ENCODE measurements at places on chromosomes 1 and 21.
A peak's percentile ranks its signal among the peaks of the same experiment; 100 is the strongest.

GRCh38 chr1:55695151-55695550 is 480.0 kb upstream of the USP24 start:
- DNase-seq = no peak

- no peak for DNase-seq
Observed at GRCh38 chr1:63856924-63857323, 83.1 kb downstream of the ROR1 start.

GRCh38 chr1:6093071-6093470 is 47.4 kb downstream of the KCNAB2 start:
- no peak for DNase-seq

GRCh38 chr1:39293375-39294070 is 89.0 kb downstream of the MACF1 start:
- DNase-seq = no peak

- no peak for DNase-seq
Observed at GRCh38 chr1:66556161-66556611, 22.2 kb downstream of the SGIP1 start.

- DNase-seq = no peak
Observed at GRCh38 chr1:236163463-236164153, 21.3 kb downstream of the GPR137B start.

- DNase-seq = no peak
Observed at GRCh38 chr1:228668553-228669241, 66.6 kb upstream of the RHOU start.

GRCh38 chr1:50833216-50833615 is 126.9 kb downstream of the FAF1 start:
- no peak for DNase-seq

- DNase-seq = no peak
Observed at GRCh38 chr1:41660570-41661427, 176.3 kb upstream of the EDN2 start.

DNA sequence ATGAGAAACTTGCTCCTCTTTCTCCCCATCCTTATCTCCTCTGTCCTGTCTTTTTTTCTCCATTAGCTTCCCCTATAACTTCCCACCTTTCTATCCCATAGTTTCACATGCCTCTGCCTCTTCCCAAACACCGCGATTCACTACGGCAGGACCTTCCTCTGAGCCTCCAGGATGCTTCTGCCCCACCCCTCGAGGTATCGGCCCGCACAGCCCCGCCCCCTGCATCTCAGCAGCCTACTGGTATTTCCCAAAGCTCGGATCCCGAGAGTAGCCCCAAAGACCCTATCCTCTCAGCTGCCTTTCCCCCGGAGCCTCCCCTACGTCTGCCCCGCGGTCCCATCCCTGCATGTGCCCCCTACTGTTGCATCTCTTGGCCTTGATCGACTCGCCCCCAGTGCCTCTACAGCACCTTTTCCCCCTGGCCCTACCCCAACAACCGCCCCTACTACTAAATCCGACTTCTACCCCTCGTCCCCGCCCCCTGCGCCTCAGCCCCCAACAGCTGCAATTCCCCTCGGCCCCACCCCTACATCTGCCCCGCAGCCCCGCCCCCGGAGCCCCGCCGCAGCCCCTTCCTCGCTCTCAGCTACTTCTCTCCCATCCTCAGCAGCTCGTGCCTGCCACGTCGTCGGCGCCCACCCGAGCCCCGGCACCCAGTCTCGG is 512 bp downstream of the PIAS3 start:
- peak; percentile 19 for DNase-seq

- no peak for DNase-seq
Observed at GRCh38 chr21:17519208-17519738, 6.4 kb downstream of the CXADR start.

- no peak for DNase-seq
Observed at GRCh38 chr1:219542828-219543518, 69.9 kb downstream of the ZC3H11B start.

DNA sequence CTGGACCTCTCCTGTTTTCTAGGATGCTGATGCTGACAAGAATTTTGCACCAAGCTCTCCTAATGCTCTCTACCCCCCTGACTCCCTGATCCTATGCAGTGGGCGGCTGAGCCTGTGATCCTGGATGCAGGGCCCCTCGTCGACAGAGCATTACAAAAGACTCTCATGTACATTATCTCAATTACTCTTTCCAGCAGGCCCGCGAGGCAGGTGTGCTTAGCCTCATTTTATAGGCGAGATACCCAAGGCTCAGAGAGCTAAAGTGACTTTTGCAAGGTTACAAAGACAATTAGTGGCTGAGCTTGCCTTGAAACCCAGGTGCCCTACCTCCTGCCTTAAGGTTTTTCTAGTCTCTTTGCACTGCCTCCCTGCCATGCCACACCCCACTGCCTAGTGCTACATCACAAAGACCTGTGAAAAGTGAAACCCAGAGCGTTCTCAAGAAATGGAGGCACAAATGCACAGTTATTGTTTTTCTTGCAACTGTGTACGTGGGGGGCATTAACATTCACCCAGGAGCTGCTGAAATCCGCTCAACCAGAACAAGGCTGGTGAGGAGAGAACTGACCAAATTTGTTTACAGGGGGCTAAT is 10.0 kb upstream of the C8A start:
- no peak for DNase-seq

GRCh38 chr1:7298749-7299151 is 472.3 kb upstream of the VAMP3 start:
- no peak for DNase-seq

DNA sequence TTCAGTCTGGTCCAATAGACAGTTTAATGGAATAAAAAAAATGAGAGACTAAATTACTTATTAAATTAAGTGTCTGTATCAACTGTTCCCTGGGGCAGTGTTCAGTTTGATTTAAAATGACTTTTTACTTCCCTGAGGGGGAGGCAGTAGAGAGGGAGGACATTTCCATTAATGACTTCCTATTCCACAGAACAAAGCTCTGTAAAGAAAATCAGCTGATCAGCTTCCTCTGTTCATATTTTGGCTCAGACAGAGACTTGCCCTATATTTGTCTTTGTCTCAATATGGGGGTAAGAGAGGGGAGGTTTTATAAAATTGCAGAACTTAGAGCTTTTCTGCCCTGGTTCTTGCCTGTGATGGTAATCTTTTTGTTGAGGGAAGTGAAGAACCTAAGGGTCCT is 8.4 kb downstream of the CFAP126 start:
- no peak for DNase-seq

GRCh38 chr1:68128157-68128556 is 77.7 kb upstream of the DIRAS3 start:
- no peak for DNase-seq

- no peak for DNase-seq
Observed at GRCh38 chr1:20625176-20626097, 7.8 kb upstream of the PINK1 start.

- no peak for DNase-seq
Observed at GRCh38 chr1:188314557-188315137, 1485.9 kb downstream of the PLA2G4A start.

GRCh38 chr1:75725266-75725665 is 757 bp downstream of the ACADM start:
- no peak for DNase-seq

- peak; percentile 10 for DNase-seq
Observed at GRCh38 chr1:22976461-22977243, 4.0 kb upstream of the LACTBL1 start.

- DNase-seq = peak; percentile 76
Observed at GRCh38 chr1:234980645-234981396, 147.8 kb downstream of the TOMM20 start.

DNA sequence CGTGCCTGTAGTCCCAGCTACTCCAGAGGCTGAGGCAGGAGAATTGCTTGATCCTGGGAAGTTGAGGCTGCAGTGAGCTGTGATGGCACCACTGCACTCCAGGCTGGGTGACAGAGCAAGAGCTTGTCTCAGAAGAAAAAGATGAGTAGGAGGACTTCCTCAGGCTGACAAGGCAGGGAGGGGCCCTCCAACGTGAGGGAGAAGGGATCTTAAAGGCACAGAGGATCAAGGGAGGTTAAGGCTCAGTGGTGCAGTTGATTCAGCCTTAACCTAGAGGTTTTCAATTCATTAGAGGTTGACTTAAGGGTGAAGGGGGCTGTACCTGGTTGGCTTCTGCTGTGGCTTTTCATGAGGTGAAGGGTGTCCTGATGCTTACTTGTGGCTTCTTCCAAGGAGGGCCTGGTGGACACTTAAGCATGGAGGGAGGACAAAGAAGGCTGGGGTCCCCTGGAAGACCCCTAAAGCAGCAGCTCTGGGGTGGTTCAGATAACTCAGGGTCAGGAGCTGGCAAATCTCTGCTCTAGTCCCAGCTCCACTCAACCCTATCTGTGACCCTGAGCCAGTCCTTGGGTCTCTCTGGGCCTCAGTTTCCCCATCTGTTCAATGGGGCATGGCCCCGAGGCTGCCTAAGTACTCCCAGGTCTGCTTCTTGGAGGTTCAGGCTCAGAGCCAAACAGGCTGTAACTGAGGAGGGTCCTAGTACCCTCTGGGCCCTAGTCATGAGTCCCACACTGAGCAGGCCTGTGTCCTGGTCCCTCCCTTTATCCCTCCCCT is 6.3 kb downstream of the EXTL1 start:
- no peak for DNase-seq

DNA sequence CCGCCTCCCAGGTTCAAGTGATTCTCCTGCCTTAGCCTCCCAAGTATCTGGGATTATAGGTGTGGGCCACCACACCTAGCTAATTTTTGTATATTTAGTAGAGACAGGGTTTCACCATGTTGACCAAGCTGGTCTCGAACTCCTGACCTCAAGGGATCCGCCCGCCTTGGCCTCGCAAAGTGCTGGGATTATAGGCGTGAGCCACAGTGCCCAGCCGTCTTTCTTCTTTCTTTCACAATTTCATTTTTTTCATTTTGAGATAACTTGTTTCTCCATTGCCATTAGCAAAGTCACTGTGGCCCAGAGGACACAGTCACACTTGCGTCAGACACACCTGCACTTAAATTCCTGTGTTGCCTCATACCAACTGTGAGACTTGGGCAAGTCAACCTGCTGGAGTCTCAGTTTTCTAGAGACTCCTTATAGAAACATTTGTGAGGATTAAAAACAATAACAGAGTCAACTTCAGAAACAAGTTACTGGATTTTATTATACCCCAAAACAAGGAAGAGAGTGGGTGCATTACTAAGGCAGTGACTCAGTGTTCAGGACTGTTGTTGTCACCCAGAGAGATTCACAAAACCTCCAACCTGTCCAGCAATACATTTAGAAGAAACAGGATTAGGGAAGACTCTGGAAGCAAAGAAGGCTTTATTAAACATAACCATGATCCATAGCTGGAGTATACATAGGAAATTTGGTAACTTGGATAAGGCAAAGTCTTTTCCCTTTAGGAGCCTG is 2.6 kb downstream of the TEDDM1 start:
- no peak for DNase-seq

DNA sequence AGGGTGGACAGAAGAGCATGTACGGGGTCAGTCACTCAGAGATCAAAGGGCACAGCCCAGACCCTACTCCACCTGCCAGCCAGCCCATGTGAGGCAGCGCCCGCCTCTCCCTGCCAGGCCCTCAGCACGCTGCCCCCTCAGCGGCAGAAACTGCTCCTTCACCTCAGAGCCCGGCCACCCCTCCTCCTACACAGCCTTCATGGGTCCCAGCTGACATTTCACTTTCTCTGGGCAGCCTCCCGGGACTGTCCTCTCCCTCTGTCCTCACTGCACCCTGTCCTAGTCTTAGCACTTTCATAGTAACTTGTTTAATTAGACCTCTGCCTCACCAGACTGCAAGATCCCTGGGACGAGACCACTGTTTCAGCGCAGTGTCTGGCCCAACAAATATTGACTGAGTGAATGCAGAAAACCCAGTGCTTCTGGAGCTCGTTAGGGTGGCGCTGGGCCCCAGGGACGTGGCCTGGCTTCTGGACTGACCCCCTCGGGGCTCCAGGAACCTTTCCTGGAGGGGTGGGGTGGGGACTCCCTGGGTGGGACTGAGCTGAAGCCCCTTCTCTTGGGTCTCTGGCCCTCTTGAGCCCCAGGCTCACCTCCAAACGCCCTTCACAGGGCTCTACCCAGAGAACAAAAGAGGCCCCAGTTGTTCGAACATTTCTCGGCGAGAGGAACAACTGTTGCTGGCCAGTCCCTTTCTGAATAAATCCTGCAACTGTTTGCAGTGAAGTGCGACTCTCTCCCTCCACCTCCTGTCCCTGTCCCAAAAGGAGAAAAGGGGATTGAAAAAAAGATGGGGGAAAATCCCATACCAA is 114.9 kb downstream of the CASZ1 start:
- no peak for DNase-seq

DNA sequence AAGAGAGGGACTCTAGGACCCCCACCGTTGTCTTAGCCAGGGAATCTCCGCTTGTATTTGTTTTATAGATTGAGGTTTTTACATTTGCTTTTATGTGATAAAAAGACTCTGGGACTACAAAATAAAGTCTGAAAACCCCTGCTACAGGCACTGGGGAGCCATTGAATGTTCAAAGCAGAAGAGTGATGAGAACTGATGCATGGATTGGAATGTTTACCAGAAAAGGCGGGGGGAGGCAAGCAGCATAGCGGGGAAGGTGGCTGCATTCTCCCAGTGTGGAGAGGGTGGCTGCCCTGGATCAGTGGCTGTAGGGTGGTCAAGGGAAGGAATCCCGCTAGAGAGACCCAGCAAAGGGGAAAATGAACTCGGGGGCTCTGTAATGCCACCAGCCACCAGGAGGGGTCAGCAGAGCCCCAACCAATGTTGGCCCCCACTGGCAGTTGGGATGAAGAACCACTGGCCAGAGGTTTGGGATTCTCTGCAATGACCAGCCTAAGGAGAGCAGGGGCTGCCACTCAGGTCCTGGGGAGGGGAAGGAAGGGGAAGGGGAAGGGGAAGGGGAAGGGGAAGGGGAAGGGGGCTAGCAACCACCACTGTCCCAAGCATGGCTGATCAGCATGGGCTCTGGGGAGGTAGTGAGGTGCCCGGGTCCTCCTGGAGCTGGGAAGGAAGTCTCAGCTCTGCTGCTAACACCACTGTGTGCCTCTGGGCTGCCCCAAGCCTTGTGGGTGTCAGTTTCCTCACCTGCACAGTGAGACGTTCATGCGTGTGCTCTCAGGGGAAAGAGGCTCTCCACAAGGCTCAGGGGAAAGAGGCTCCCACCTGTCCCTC is 19.2 kb upstream of the PEF1 start:
- no peak for DNase-seq

DNA sequence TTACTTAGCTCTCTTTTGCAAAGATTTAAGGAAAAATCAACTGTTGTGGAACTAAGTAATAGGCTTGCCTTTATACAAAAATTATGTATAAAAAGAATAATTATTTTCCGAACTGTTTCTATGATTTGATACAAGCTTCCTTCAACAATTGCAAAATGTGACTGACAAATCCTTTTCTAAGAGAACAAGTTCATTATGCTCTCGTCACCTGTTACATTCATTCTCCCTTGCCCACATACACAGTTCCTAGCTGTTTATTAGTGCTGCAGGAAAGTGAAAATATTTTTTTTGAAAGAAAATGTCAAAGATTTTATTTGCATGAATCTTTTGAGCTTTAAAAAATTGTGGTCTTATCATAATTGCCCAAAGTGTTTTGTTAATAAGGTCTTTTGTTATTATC is 466.2 kb downstream of the USP25 start:
- no peak for DNase-seq

- DNase-seq = no peak
Observed at GRCh38 chr1:21531241-21531640, 22.0 kb downstream of the ALPL start.

- no peak for DNase-seq
Observed at GRCh38 chr1:175889848-175890247, 146.5 kb upstream of the TNR start.

GRCh38 chr21:39296891-39297290 is 16.5 kb downstream of the BRWD1 start:
- DNase-seq = no peak

- DNase-seq = no peak
Observed at GRCh38 chr1:12573015-12573825, 44.8 kb downstream of the DHRS3 start.

GRCh38 chr21:34715985-34716596 is 47.3 kb downstream of the CLIC6 start:
- no peak for DNase-seq

GRCh38 chr1:67491280-67491679 is 61.1 kb upstream of the SERBP1 start:
- no peak for DNase-seq

Measured in esophagus squamous epithelium (tissue), 5 donors.